ENCODE measurements at places on chromosomes 12 and 14. TPM values are rescaled to one million over a fixed set of nuclear protein-coding genes. Genes with fewer than 3 reads are reported as not detected.

The PMEL gene
- total RNA-seq = 0.65 TPM

The OTX2 gene
- total RNA-seq = not detected

The OTUB2 gene
- 1.8 TPM for total RNA-seq

The LRP1-AS gene
- not detected for total RNA-seq

The HOXC12 gene
- not detected for total RNA-seq

The TOMM20L gene
- total RNA-seq = not detected

The A2M gene
- 4.2 TPM for total RNA-seq

The LRRC43 gene
- total RNA-seq = 1.2 TPM

The LRFN5 gene
- 11.3 TPM for total RNA-seq

The ATP2B1 gene
- 85.6 TPM for total RNA-seq

The GPR137C gene
- total RNA-seq = 0.33 TPM

The TXNDC16 gene
- 4.9 TPM for total RNA-seq

The SLIRP gene
- total RNA-seq = 96.2 TPM

The GPR132 gene
- 0.26 TPM for total RNA-seq

The CLEC1B gene
- not detected for total RNA-seq

The TAS2R14 gene
- total RNA-seq = 4.3 TPM

The MORN3 gene
- 0.86 TPM for total RNA-seq

The KLHL33 gene
- 0.03 TPM for total RNA-seq

The RFX4 gene
- not detected for total RNA-seq

The CPNE6 gene
- not detected for total RNA-seq

The ITFG2 gene
- 15.1 TPM for total RNA-seq

The NOXRED1 gene
- total RNA-seq = 0.40 TPM
